ENCODE measurements at places on chromosomes 3 and 15.

- DNase-seq, result no peak
Measured at GRCh38 chr3:171455603-171456550, 4.3 kb downstream of the TNIK start.

DNA sequence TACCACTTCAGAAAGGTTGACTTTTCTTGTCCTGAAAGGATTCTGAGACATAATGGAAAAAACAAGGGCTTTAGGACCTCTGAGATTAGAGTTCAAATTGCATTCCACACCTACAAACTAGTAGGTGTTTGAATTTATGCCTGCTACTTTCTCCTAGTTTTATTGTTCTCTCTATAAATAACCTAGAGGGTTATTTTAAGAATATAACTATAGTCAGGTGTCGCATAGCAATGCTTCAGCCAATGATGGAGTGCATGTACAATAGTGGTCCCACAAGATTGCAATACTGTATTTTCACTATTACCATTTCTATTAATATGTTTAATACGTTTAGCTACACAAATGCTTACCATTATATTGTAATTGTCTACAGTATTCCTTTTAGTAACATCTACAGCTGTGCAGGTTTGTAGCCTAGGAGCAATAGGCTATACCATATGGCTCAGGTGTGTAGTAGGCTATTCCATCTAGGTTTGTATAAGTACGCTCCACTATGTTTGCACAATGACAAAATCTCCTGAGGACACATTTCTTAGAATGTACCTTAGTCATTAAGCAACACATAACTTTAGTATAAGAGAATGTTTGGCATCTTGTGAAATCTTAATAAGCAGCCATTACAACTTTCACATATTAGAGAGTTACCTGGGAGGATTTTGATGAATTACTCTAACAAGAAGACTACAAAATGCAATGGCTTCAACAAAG lies 1352.5 kb downstream of the ZPLD1 start:
- DNase-seq, result no peak

- DNase-seq, result peak; percentile 30
Measured at GRCh38 chr3:195580744-195581443, 2.8 kb downstream of the APOD start.

DNA sequence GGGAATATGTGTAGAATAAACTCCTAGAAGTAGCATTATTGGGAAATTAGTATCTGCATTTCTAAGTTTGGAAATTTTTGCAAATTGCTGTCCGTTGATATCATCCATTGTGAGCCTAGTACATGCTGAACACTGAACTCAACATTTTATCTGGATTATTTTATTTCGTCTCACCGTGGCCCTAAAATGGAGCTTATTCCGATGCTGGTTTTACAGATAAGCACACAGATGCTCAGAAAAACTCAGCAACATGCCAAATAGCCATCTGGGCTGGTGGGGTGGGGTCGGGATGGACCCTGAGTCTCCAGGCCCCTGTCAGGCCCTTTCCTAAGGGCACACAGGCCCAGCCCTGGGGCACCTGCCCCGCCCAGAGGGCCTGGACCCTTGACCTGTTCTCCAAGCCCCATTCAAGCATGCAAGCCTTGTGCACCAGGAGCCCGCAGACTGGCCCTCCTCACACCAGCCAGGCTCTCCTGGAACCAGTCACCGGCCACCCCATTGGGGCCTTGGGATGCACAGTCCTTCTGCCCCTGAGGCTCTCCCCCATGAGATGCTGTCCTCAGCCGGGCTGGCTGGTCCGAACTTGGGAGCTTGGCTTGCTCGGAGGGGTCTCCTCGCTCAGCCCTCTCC lies 20.7 kb upstream of the KLF13 start:
- DNase-seq, result no peak

- DNase-seq, result peak; percentile 28
Measured at GRCh38 chr15:39415634-39416033, 165.2 kb upstream of the THBS1 start.

DNA sequence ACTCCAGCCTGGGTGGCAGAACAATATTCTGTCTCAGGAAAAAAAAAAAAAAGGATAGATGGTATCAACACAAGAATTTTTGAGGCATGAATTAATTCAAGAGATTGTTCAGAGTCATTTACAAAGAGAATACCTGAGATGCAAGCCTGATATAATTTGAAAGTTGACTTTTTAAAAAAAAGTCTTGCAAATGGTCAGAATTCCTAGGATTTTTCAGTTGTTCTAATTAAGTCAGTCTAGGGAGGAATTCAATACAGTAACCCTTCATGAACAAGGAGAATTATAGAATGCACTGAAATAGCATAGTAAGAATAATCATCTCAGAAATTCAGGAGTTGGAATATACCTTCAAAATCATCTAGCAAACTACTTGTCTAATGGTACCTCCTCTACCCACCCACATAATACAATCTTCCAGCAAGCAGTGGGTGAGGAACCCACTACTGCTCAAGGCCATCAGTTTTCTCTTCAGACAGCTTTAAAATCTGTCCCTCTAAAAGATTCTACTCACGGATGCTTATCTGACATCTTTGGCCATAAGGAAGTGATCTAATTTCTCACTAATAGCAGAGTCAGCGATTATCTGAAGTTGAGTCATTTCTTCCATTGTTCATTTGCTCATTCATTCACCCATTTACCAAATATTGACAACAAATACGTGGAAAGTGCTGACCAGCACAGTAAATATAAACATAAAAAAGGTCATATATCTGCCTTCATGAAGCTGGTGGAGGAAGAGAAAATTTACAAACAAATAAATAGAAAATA lies 159.6 kb downstream of the GREM1 start:
- no peak for DNase-seq

DNA sequence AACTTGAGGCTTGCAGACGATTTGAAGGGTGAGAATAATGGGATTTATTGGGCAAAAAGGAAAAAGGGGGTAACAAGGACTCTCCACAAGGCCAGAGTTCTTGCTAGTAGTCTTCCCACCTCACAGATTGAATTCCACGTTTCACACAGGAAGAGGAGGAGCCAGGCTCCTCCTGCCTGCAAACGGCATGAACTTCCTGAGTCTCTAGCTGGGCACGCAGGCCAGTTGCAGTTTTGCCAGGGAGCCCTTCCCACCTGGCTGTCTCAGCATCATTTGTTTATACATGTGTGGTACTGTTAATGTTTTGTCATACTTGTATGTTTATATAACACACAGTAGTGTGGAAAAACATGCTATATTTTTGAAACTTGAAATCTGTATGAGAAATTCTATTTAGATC lies 155.0 kb downstream of the NLGN1 start:
- no peak for DNase-seq

GRCh38 chr3:132245552-132246142 lies 71.6 kb upstream of the ACP3 start:
- DNase-seq, result no peak

DNA sequence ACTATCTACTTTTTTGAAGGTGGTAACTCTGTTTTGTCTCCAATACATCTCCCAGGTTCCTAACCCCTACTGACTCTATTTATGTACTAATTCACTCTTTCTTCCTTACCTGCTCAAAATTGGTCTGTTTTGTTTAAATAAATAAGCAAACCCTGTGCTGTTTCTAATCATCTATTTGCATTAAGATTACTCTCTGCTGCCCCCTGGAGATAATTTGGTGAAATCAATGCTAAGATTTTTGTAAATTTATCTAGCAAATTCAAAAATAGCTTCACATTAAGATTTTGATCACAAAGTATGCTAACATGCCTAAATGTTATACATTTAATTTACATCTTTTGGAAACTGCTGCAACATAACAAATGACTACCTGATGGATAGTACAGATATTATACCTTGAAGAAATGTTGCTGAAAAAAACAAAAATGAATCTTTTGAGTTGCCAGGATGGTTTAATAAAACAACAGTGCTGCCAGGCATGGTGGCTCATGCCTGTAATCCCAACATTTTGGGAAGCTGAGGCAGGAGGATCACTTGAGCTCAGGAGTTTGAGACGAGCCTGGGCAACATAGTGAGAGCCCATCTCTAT lies 4.4 kb upstream of the CD200R1 start:
- DNase-seq, result peak; percentile 29

DNA sequence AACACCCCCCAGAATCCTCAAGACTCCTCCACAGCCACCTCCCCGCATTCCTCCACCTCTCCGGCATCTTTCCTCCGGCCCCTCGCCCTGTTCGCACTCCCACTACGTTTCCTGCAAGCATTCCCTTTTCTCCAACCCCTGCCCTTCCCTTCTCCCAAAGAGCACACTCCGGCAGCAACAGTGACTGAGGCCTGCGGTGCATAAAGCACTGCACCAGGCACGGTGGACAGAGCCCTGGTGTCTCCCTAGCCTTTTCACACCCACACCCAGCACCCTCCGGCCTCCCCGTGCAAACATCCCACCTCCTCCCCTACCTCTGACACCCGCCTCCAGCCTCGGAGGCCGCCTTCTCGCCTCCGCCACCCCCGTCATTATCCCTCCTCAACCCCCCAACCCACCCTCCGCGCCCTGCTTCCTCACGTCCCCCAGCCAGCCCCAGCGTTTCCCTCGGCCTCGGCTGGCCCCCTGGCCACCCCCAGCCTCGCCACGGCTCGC lies 577 bp downstream of the ZNF148 start:
- no peak for DNase-seq

GRCh38 chr15:42725331-42725903 lies 11.5 kb downstream of the CDAN1 start:
- DNase-seq, result no peak

DNA sequence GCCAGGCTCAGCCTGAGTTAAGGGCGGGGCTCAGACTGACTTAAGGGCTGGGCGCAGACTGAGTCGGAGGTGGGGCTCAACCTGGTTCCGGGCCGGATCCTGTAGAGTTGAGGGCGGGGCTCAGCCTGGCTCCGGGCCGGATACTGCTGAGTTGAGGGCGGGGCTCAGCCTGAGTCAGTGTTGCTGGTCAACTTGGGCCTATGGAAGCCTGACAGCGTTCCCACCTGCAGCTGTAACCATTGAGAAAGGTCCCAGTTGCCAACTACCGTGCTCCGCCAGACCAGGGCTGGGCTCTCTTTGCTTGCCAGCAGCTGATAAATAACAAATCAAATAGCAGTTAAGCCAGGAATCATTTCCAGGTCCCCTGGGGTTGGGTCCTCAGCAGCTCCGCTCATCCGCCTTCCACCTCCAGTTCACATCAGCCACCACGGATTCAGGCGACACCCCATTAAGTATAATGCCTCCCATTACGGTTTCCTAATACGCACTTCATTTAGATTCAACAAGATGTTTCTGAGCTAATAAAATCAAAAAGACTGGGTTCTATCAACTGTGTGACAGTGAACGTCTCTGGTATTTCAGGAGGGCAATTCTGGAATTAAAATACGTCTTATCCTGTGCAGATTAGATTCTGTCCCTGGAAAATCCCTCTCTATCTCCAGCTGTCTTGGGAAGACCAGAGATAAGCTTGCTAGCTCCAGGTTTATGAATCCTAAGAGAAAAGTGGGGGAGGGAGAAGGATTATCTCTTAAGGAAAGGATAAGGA lies 7.3 kb downstream of the GRIP2 start:
- no peak for DNase-seq

DNA sequence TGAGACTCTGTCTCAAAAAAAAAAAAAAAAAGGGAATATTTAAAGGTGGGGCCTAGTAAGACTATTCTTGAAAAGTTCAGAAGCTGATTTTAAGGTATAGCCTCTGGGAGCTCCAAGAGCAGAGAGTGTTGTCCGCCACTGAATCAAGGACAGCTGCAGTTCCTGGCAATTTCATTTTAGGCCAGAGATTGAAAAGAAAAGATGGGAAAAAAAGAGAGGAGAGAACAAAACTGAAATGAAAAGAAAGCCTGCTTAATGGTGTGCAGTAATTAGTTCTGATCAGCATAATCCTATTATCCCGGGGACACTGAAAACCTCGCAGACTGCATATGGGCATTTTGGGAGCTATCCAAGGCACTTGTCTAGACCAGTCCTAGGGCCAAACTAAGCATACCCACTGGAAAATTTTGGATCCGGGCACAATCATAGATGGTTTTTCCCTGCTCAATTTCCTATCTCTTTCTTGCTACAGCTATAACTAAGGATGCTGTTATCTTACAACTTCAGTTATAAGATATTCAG lies 43.2 kb downstream of the EHHADH start:
- no peak for DNase-seq

GRCh38 chr3:13253208-13253937 lies 166.7 kb downstream of the NUP210 start:
- DNase-seq, result no peak

DNA sequence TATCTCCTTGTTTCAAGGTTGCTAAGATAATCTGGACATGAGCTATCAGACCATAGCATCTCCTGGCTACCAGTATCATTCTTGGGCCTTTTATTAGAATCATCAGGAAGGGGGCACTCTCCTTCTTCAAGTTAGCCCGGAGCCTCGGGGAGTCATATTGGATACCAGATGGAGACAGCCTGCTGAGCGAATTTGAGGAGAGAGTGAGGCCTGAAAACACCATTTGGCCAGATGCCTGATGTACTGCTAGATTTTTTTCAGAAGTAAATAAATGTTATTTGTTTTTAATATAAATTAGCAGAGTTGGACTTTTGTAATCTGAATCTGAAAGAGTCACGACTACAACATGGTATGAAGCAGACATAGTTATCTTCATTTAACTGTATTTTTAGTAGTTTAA lies 848.6 kb downstream of the IGSF11 start:
- no peak for DNase-seq

- no peak for DNase-seq
Measured at GRCh38 chr15:92091155-92091734, 237.7 kb downstream of the SLCO3A1 start.

GRCh38 chr15:92415639-92416297 lies 22.1 kb downstream of the ST8SIA2 start:
- no peak for DNase-seq

DNA sequence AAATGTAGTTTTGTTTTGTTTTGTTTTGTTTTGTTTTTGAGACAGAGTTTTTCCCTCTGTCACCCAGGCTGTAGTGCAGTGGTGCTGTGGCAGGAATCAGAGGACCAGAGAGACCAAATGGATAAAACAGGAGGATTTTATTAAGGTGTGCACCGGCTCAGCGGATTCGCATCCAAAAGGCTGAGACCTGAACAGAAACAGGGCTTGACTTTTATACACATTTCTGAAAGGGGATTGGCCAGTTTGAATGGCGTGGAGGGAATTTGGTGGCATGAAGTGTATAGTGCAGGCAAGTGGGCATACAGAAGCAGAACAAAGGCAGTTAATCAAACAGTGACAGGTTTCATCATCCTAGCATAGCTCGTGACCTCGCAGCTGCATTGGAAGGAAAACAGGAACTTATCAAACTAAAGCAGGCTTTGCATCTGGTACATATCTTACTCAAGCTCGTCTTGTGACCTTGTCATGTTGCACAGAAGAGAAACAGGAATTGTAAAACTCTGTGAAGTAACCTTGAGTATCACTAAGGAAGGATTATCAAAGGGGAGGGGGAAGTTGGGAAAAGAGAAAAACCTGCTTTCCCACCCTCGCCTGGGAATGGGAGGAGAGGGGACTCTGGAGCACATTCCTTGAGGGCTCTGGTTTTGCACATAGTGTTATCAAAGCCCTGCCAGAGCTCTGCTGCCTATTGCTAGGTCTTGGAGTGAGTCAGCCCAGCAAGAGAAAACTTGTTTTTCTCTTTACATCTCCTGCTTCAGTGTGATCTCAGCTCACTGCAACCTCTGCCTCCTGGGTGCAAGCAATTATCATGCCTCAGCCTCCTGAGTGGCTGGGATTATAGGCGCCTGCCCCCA lies 38.5 kb downstream of the C3orf62 start:
- DNase-seq, result peak; percentile 96

Data from inflammatory macrophage (primary cell).